ENCODE measurements at places on chromosomes 12 and 14.

GRCh38 chr12:54723379-54724256 is 75.5 kb upstream of the DCD start:
- no peak for DNase-seq

DNA sequence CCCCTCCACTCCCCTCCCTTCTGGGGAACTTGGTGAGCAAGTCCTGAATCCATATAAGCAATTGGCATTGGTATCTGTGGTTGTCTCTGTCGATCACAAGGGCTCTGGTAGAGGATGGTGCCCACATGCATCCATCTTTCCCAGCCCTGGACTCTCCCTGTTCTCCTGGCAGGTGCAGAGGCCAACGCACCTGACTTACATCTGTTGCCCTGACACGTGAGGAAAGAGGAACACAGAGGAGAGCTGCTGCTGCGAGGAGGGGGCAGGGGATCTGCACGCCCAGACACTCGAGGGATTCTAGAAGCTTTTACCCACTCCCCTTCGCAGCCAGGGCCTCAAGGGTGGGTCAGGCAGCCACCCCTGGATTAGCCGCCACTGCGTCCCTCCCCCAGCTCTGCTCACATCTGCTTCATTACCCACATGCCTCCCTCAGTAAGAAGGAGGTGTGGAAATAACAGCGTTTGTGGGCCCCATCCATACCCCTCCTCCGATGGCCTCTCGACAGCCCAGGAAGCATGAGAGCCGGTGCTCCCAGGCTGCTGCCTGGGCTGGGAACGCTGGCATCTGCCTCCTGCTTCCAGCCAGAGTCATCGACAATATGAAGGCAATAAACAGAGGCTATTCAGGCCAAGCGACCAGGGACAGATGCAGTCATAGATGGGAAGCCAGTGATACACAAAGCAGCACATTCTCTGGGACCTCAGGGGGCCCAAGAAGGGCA is 56.5 kb downstream of the KDM2B start:
- DNase-seq = no peak

- DNase-seq = no peak
These were observed 9.2 kb downstream of the ZNF219 start for GRCh38 chr14:21089271-21089670.

- no peak for DNase-seq
These were observed 367.3 kb downstream of the ALG10 start for GRCh38 chr12:34389378-34390170.

DNA sequence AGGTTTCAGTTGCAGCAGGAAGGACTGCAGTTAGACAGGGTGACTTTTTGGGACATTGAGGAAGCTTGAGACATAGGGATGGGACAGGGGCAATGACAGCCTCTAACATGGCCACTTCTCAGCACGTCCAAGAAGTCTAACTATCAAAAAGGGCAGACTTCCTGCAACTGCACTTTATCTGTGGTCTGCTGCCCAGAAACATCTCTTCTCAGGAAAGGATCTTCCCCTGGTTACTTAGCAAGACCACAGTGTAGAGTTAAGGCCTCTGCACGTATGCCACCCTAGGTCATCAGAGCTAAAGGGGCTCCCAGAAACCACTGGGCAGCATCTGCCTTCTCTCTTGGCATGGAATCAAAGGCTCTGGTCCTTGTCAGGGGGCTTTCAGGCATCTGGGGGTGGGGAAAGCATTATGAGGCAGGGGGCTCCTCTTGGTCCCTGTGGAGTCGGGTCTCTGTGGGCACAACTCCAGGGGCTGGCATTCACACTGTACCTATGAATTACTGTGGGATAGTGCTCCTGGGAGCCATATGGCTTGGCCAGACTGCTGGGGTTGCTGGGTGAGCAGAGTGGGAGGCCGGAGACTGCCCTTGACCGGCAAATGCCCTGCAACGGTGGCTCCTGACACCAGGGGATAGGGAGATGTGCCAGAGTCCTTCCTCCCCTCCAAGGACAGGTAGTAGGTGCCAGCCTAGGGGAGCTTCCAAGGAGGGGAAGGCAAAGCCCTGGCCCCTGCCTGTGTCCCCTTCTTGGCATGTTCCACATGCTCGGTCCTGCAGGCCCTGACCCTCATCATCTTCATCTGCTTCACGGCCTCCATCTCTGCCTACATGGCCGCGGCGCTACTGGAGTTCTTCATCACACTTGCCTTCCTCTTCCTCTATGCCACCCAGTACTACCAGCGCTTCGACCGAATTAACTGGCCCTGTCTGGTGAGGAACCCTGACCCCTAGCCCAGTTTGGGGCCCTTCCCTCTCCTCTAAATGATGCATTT is 1.0 kb downstream of the CMTM5 start:
- no peak for DNase-seq

- DNase-seq = no peak
These were observed 43.6 kb downstream of the FBRSL1 start for GRCh38 chr12:132533584-132533958.

DNA sequence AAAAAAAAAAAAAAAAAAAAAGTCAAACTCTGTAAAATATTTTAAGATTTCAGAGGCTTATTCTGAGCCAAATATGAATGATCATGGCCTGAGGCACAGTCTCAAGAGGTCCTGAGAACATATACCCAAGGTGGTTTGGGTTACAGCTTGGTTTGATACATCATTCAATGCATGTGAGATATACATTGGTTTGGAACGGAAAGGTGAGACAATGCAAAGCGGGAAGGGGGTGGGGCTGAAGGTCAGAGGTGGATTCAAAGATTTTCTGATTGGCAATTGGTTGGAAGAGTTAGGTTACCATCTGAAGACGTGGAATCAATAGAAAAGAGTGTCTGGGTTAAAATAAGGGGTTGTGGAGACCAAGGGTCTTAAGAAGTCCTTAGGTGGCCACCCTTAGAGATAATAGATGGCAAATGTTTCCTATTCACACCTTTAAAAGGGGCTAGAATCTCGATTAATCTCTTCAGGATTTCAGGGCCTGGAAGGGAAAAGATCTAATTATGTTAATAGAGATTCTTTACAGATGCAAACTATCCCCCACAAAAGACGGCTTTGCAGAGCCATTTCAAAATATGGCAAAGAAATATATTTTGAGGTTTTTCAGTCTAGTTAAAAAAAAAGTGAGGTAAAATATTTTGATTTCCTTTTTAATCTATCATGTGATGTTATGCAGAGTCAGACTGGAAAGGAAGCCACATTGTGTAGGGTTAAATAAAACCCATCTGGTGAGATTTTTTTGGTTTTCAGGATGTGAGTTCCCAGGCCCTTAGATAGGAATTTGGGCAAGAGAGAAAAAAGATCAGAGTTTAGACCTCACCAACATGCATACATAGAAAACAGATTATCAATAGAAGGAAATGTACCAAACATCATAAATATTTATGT is 173.8 kb upstream of the CNOT2 start:
- no peak for DNase-seq

- no peak for DNase-seq
These were observed 57.3 kb downstream of the NTN4 start for GRCh38 chr12:95733141-95733825.

DNA sequence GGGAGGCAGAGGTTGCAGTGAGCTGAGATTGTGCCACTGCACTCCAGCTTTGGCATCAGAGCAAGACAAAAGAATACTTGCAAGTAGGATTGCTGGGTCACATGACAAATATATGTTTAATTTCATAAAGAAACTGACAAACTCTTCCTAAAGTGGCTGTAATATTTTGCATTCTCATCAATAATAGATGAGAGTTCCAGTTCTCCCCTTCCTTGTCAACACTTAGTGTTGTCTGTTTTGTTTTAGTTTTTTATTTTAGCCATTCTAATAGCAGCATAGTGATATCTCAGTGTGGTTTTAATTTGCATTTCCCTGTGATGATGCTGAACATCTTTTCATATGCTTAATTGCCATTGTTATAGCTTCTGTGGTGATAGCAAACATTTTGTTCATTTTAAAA is 31.2 kb downstream of the SLC39A9 start:
- no peak for DNase-seq

DNA sequence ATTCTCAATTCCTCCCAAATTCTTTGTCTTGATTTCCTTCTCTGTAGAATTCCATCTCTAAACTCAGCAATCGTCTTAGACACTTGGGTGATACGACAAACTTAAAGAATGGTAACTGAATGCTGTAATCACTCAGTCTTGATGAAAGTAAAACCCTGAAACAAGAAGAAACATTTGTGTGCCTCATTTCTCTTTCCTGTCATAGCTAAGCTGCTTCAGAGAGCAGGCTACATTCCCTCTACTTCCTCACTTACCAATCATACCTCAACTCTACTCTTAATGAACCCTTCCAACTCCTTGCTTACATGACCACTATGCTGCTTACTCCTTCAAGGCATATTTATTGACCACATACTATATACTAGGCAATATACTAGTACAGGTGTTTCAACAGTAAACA is 8.3 kb downstream of the MAP4K5 start:
- no peak for DNase-seq

DNA sequence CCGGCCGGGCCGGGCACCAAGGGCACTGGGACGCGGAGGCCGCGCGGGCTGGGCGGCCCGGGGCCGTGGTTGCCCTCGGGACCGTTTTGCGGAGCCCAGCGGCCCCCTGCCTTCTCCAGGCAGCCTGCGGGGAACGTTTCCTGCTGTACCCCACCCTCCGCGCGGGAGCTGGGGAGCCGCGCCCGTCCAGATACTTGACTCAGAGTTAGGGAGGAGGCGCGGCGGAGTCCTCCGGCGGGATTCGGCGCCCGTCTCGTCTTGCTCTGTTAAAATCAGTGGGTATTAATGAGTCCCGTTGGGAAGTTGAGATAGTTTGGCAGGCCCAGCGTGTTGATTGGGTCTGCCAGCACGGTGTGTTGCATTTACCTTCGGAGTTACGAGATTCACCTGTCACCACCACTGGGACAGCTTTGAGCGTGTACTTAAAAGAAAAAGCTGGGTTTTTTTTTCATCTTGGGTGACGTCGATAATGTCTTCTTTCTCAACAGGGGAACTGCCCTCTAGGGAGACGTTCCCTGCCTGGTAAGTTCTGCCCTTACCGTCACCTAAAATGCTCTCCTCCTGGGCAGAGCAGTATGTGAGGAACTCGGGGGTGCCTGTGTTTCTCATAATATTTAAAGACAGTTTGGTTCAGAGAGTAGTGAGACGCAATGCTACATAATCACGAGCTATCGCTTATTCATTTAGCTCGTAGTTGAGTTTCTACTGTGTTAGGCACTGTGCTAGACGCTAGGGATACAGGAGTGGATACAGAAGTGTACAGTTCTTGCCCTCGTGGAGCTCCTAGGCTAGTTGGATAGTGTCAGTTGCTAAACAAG is 596 bp downstream of the DLST start:
- DNase-seq = no peak

GRCh38 chr12:52867152-52867551 is 18.4 kb upstream of the KRT78 start:
- no peak for DNase-seq
